OCI-M1 (cell line): ENCODE measurements at places on chromosomes 11 and 22.
A peak's percentile ranks its signal among the peaks of the same experiment; 100 is the strongest.

- DNase-seq, result no peak
Measured at GRCh38 chr11:84292006-84292405, 1005.8 kb upstream of the CCDC90B start.

DNA sequence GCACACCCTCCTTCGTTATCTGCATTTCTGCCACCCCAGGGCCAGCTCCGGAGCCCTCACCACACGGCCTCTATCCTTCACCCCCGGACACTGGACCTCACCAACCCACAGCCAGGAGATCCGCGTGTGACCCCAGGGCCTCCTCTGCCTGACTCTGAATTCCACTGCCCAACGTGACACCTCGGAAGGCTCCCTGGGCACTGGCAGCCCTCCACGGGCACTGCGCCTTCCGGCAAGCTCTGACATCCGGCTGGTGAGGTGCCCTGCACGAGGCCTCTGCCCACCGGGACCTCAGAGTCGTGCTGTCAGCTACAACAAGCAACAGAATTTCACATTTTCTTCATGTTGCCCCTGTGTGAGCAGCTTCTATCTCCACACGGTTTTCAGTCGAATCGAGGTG, 148.3 kb downstream of the CRYBB2 start:
- DNase-seq, result no peak

DNA sequence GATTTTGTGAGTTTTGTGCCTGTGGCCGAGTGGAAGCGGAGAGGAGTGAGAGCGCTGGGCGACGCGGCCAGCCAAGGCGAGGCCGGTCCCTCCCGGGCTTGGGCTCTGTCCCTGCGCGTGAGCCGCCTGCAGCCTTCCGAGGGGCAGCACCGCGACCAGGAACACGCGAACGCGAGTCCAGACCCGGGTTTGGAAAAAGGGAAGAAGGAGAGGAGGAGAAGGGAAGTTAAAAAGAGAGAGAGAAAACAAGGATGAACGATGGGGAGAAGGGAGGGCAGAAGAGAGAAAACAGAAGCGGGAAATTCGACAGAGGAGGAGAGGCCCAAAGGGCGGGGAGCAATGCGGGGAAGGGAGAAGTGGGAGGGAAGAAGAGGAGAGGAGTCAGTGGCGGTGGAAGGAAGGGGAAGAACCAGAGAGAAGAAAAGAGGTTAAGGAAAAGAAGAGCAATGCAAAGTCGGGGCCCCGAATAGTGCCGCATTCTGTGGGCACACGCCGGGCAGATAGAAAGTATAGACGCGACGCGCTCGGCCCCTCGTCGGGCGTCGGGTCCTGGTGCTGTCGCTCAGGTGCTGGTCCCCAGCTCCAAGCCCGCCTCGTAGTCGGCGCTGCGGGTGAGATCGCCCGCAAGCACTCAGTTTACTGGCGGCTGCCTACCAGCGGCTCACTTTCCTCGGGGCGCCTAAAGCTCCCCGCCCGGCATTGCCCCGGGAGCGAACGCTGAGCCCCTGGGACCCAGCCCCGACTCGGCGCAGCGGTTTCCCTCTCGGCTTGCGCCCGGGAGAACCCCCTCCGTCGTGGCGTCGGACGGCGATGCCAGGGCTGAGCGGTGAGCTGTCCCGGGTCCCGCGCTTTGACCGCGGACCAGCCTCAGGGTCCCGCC, 2.8 kb upstream of the BARX2 start:
- no peak for DNase-seq

GRCh38 chr11:91851908-91852307, 372.7 kb upstream of the FAT3 start:
- DNase-seq, result no peak

DNA sequence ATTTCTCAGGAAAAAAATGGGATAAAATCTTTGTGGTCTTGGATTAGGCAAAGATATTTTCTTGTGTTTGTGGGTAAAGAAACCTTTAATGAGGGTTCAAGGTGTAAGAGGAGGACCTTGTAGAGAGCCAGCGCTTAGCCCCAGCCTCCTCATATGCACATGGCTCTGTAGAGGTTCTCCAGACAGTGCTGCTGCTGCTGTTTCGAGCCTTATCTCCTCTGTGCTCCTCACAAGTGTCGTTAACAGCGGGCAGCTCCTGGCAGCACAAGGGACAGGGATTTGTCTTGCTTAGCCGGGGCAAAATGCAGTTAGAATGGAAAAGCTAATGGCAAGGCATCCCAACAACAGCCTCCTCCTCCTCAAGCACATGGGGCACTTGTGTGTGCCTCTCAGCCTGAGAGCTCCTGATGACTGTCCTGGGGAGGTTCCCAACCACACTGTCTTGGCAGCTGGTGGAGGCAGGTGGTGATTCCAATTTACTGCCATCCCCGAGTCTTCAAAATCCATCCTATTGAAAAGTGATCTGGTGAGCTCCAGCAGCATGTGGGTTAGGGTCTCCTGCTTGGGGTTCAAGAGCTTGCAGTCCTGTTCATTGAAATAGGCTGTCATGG, 7.6 kb upstream of the MSANTD2 start:
- no peak for DNase-seq

GRCh38 chr11:26846227-26846626, 124.4 kb upstream of the SLC5A12 start:
- no peak for DNase-seq

GRCh38 chr11:65217441-65218423, 36.0 kb downstream of the CAPN1 start:
- no peak for DNase-seq

GRCh38 chr22:26660961-26661578, 3.7 kb downstream of the MIAT start:
- no peak for DNase-seq

DNA sequence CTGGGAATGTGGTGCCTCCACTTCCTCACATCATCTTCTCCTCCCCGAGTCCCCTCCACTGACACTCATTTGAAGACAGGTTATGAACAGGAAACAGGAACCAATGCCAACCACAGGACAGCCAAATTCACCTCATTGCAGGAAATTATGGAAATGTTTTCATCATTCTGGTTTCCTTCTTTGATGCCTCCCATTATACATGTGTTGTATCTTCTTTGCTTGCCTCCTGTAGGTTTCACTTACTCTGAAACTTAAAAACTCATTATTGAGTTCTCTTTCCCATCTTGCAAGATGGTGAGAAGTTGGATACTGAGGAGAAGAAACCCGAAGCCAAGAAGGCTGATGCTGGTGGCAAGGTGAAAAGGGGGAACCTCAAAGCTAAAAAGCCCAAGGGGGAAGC, 108.5 kb downstream of the PHF21B start:
- DNase-seq, result peak; percentile 4

- DNase-seq, result peak; percentile 68
Measured at GRCh38 chr11:6353367-6353987, 33.2 kb upstream of the CAVIN3 start.

DNA sequence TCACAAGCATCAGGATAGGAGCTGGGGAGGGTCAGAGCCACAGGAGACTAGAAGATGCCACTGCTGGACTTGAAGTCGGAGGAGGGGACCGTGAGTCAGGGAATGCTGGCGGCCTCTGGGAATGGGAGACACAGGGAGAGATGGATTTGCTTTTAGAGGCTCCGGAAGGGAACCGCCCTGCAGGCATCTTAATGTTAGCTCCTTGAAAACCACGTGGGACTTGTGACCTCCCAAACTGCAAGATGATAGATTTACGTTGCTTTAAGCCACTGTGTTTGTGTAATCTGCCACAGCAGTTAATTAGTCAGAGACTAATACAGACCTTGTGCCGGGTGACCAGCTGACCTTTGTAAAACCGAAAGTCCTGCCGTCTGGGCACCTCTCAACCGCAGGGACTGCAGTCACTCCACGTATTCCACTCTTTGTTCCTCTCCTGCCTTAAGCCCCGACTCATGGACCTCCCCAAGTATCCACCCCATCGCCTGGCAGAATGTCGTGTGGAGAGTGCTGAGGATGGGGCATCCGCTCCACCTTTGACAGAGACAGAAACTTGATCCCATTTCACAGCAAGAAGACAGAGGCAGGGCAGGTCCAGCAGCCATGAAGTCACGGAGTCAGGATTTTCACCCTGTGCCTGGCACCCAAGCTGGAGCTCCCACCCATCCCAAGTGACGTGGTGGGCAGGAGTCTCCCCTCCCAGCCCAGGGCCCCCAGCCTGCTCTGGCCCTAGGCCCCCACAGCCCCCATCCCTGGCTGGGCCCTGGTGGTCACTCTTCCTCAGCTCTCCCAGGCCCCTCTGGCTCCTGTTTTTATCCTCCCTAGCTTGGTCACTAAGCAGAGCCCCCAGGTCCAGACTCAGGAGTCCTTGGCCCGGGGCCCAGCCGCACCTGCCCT, 19.4 kb upstream of the CTSD start:
- DNase-seq, result peak; percentile 38

DNA sequence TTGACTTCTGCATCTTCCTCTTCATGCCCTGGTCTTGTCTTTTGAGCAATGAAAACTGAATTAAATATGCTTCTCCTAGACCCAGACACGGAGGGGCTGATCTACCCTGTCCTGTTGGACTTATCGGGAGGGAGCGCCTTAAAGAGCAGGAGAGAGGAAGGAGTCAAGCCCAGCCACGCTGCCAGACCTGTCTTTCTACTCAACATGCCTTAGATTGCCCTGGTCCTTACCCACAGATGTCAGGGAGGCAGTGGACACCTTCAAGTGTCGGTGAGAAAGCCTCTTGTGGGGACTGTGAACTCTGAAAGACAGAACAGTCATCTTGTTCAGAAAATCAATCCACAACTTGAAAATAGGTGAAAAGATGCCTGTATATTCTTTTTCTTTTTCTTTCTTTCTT, 61.8 kb downstream of the IRAG1 start:
- no peak for DNase-seq

- DNase-seq, result no peak
Measured at GRCh38 chr11:46444305-46444704, 52.7 kb upstream of the CHRM4 start.

GRCh38 chr11:100955318-100955717, 174.3 kb downstream of the PGR start:
- DNase-seq, result no peak

- no peak for DNase-seq
Measured at GRCh38 chr22:31302006-31302405, 9.7 kb upstream of the PIK3IP1 start.

GRCh38 chr11:367956-368413, 1.3 kb upstream of the B4GALNT4 start:
- no peak for DNase-seq

DNA sequence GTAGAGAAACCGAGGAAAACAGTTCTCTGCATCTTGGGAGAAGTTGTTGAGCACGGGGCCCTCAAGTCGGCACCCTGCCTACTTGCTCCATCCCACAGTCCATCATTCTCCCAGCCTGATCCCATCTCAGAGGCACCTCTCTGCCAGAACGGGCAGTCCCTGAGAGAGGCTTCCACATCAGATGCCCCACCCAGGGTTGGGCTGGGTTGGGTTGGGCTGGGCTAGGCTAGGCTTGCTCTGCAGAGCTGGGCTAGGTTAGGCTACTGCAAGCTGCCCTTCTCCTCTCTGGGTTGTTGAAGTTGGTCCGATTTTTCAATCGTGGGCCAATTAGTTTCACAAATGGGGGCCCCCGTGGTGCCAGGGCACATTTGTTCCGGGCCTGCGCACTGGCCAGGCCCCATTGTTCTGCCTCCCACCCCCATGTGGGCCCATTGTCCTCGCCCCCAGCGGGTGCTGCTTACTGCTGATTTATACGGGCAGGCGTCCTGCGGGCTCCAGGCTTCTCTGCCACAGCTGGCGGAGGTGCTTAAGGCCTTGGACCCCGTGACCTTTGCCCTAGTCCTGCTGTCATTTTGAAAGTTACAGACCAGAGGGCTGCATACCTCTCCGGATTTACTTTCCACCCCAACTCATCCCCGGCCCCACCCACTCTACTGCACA, 63.7 kb upstream of the NNMT start:
- no peak for DNase-seq

DNA sequence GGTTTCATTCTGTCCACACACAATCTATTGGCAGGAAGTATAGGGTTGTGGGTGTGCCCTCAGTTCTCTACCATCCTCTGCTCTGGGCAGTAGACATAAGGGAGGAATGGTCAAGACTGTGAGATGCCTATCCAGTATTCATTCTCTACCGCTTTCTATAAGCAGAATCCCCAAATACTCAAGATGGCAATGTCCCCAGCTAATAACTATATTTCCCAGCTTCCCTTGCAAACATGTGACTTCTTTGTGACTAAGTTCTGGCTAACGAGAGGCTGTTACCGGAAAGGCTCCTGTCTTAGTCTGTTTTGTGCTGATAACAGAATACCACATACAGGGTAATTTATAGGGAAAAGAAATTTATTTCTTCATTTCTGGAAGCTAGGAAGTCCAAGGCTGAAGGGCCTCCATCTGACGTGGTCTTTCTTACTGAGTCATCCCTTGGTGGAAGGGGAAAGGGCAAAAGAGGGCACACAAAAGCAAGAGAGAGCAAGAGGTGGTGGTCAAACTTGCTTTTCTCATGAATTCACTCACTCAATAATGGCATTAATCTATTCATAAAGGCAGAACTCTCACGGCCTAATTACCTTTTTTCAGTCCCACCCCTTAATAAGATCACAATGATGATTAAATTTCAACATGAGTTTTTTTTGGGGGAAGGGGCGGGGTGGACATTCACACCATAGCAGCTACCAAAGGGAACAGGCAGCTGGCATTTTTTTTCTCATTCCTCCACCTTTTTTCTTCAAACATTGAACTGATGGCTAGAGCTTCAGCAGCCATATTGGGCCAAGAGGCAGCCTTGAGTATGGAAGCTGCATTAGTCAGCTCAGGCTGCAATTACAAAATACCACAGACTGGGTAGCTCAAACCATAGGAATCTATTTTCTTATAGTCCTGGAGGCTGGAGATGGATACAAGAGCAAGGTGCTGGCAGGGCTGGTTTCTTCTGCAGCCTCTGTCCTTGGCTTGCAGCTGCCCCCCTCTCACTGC, 109.7 kb upstream of the OR9Q1 start:
- peak; percentile 88 for DNase-seq

- DNase-seq, result no peak
Measured at GRCh38 chr11:120131941-120132644, 5.8 kb downstream of the TRIM29 start.

DNA sequence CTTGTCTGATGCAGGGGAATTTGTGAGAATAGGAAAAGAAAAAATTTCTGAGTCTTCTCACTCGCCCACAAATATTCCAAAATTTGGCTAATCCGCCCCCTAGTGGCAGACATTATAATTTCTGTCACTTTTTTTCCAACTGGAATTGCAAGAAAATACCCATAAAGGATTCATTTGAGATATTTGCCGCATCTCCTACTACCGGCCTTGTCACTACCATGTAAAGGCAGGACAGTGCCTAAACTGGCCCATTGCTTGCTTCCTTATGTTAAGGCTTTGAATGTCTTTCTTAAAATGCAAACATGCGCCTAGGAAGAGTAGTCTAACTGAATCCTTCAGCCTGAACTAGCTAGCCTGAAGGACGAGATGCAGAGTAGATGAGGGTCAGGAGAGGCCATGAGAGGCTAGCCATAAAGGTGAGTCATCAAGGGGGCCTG, 9.3 kb upstream of the CEP295 start:
- peak; percentile 79 for DNase-seq
